MCF 10A (cell line): ENCODE measurements at places on chromosomes 2 and 18.

- DNase-seq, result no peak
Observed at GRCh38 chr2:218438596-218438995, 19.7 kb downstream of the VIL1 start.

DNA sequence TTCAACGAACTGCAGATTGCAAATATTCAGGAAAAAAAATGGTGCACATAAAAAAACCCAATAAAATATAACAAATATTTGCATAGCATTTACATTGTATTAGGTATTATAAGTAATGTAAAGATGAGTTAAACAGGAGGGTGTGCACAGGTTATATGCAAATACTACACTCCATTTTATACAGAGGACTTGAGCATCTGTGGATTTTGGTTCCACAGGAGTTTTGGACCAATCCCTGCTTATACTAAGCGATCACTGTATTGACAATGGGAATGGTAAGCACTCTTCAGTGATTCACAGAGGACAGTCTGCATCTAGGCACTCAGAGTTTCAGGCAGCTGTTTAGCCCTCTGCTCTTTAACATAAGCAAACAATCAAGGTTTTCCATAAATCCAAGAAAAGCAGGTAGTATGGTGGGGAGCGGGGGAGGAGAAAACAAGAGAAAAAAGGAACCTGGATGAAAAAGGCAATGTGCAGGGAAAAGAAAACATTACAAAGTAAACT, 206.0 kb upstream of the PARD3B start:
- no peak for DNase-seq

DNA sequence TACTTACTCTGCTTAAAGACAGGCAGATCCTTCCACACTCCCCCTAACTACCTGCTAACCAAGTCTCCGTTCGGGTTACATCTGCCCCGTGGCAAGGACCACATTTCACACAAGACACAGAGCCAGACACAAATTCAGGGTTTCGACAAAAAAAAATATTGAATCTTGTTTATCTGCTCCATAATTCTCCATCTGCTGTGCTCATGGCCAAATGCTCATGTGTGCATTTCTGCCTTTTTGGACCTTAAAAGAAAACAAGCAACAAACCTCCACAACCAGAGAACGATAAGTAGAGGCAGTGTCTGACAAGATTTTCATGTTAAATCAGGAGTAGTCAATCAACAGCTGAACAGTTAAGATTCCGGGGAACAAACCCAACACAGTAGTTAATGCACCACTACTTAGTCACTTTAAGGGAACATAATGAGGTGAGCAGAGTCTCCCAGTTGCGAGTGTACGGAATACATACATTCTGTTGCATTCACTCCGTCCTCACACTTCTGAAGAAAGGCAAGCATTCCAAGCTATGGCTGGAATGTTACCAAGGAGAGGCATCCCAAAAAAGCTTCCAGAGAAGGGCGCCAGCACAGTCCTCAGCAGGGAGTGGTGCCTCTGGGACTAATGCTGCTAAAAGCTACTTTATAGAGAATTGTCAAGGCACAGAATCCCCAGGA, 121.0 kb downstream of the ANKRD44 start:
- DNase-seq, result no peak

DNA sequence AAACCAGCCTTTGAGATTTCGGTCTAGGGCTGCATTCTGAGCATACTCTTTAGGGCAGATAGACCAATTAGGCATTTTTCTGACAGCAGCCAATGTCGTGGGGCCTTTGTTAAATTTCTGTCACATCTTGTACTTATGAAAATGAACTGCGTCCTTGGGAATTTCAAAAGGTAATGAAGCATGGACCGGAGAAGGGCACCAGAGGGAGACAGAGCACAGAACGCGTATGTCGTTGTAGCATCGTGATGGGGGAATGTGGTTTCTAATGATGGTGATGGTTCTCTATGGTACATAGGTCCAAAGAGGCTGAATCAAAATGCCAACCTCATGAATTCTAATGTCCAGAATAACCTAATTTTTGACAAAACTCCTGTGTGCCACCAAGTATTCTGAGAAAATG, 483.9 kb upstream of the CRIM1 start:
- no peak for DNase-seq

- peak; percentile 22 for DNase-seq
Observed at GRCh38 chr2:72138011-72138881, 9.4 kb downstream of the CYP26B1 start.

- DNase-seq, result no peak
Observed at GRCh38 chr2:242011991-242012764, 142.6 kb downstream of the RTP5 start.

- no peak for DNase-seq
Observed at GRCh38 chr2:219661197-219661954, 33.9 kb downstream of the SLC4A3 start.

- DNase-seq, result no peak
Observed at GRCh38 chr18:75204732-75205513, 4.0 kb downstream of the PTGR3 start.

DNA sequence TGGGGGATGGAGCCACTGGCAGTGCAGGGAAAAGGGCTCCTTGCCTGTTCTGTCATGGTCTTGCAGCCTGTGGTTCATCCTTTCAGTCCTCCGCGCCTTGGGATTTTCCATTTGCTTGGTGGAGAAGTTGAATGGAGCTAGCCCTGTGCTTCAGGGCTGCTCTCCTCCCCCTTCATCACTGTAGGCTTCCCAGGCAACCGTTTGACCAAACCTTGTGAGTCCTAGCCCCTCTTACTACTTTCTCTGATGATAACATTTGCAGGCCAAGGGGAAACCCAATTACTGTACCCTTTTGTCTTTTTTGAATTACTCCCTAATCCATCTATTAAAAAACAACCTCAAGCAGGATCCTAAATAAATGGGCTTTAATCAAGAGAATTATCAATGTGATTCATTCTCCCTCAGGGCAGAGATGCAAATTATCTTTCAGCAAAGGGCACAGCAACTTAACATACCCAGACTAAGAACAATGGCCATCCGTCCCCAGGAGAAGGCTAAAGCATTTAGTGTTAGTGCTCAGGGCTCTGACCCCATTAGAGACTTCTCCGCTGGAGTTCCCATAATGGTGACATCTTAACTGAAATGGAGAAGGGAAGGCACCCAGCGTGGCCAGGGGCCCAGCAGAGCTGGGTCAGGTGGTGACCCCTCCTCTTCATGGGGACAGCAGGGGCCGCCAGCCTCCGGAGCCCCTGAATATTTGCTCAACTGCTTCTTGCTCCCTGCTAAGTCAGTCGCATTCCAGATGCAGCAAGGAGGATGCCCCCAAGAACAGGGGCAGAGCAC, 40.7 kb downstream of the RHOB start:
- no peak for DNase-seq

- DNase-seq, result no peak
Observed at GRCh38 chr2:105362862-105363591, 25.7 kb downstream of the C2orf49 start.

DNA sequence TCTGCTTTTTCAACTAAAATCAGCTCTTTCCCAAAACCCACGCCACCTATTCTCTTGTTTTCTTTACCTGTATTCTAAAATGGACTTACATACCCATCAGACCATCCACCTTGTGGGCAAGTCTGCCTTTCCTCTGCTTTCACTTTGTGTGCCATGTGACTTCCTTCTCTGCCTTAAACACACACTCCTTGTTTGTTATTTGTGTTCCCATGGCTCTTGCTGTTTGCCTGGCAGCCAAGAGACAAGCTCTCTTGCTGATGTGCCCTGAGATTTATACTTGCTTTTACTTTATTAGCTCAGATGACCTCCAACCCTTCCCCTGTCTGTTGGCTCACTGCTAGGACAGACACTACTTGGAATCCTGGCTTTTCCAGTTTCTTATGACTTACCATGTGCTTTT, 309.7 kb upstream of the LRRTM4 start:
- DNase-seq, result no peak

DNA sequence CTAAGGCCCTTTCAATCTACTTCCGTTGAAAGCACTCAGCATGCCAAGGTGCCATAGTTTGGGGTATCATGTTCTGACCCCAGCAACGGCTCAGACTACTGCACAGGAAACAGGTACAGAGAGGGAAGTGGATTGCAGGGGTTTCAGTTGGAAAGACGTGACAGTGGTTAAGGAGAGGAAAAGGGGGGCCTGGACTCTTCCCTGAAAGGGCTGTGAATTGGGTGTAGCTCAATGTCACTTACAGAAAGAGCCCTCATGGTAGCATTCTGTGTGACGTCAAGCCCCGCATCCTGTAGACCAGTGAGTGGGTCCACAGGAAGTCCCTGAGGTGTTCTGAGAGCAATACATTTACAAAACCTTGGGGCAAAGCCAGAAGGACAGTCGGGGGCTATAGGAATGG, 121.5 kb upstream of the GYPC start:
- DNase-seq, result no peak

DNA sequence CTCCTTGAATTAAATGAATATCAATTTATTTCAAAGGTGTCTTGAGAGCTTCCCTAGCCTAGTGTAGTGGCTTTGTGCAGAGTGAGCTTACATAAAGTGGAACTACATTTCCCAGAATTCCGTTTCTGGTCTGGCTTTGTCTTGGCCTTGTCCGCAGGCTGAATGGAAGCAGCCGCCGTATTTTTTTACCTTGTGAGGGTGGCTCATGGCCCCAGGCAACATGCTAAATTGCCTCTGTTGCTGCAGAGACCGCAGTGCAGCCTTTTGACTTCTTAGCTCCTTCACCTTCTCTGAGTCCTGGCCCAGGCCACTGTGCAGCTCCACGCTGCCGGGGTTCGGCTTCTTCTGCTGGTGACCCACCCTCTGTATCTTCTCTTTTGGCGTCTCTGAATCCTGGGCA, 114.8 kb upstream of the SLC38A11 start:
- no peak for DNase-seq

DNA sequence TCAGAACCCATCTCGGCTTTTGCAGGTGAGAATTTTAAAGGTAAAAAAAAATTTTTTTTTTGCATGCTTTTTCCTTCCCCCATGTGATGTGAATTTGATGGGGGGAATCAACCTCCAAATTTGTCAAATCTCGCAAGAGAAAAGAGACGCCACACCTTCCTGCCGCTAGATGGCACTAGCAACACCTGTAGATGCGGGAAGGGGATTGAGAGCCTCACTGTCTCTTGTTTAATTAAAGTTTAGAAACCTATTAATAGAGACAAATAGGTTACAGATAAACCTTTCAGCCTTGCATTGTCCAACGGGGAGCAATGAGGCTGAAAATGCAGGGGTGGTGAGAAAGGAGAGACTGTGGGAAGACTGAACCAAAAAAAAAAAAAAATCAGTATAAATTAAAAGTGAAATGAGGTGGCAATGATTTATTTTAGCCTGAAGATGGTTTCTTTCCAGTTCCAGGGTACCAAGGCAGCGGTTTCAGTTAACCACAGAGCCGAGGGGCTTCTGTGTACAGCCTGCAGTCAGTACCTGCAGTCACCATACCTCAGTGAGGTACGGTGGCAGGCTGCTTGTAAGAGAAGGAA, 84.6 kb downstream of the NRP2 start:
- DNase-seq, result peak; percentile 70

DNA sequence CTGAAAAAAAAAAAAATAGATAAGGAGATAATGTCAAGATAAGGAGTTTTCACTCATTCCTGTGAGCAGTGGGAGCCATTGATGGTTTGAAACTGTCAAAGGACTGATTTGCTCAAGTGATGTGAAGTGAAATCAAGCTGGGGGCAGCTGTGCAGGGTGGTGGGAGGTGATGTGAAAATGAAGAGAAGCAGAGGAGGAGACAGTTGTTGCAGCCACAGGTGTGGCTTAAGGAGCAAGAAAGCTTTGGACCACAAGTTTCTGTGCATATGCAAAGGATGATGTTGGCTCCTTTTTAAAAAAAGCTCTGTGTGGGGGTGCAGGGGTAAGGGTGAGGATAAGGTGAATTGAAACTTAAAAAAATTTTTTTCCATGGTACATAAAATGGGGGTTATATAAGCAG, 8.3 kb downstream of the EFR3B start:
- DNase-seq, result no peak

DNA sequence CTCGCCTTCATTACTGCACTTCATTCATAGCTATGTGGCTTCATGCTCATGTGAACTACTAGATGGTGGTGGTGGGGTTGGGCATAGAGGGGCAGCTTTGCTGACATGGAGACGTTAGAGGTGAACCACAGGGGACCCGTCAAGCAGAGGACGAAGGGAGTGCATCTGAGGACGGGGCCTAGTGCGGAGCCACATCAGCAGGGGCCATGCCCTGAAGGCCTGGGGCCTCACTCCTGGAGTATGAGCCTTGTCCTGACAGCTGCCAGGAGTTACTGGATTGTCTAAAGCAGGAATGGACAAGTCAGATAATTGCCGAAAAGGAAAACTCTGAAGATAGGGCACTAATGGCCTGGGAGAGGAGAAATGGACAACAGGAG, 36.4 kb downstream of the KCNF1 start:
- DNase-seq, result no peak

- no peak for DNase-seq
Observed at GRCh38 chr2:205902041-205902899, 183.7 kb downstream of the INO80D start.

GRCh38 chr2:191629001-191629453, 48.9 kb upstream of the NABP1 start:
- no peak for DNase-seq

DNA sequence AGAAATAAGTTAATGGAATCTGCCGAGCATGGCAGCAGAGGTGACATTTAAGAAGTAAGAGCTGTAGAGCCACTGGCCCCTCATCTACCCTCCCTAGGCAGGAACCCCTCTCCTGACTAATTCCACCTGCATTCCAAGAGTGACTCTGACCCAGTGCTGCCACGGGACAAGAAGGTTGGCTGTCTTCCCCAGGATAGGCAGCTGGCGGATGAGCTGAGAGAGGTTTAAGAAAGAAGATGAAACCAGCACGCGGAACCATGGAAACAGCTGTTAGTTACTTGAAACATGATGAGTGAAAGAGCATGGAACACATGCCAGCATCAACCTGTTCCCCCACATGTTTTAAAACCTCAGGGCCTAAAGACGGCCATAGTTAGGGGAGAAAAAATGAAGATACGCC, 74.1 kb downstream of the RND3 start:
- DNase-seq, result no peak

DNA sequence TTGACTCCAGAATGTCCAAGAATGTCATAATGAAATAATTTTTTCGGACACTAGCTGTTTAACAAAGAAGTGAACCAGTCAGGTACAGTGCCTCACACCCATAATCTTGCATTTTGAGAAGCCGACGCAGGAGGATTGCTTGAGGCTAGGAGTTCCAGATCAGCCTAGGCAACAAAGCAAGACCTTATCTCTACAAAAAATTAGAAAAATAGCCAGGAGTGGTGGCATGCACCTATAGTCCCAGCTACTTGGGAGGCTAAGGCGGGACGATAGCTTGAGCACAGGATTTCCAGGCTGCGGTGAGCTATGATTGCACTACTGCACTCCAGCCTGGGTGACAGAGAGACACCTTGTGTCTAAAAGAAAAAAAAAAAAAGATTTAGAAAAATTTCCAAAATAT, 235.8 kb upstream of the FN1 start:
- DNase-seq, result no peak

GRCh38 chr2:190578158-190579057, 43.9 kb upstream of the NEMP2 start:
- DNase-seq, result peak; percentile 95

GRCh38 chr2:69278366-69278765, 108.7 kb downstream of the GFPT1 start:
- DNase-seq, result no peak

DNA sequence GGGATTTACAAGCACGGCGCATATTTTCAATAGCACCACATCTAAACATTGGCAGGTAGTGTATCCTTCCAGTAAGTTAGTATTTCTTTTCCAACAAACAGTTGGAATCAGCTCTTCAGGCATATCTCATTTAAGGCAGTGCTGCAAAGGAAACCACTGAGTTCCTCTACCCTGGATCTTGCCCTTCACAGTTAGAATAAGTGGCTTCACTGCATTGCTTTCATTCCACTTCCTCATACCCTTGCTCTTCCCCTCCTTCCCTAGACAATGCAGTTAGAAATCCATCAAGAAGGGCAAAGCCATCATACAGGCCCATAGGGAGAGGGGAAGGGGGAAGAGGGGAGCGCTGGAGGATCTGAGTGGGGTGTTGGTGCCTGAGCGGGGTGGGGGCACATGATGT, 173.7 kb downstream of the FBXO15 start:
- DNase-seq, result no peak
